Mesenchymal stem cell (in vitro differentiated cells and primary cell): ENCODE measurements at places on chromosomes 5 and 9.
A peak's percentile ranks its signal among the peaks of the same experiment; 100 is the strongest.

DNA sequence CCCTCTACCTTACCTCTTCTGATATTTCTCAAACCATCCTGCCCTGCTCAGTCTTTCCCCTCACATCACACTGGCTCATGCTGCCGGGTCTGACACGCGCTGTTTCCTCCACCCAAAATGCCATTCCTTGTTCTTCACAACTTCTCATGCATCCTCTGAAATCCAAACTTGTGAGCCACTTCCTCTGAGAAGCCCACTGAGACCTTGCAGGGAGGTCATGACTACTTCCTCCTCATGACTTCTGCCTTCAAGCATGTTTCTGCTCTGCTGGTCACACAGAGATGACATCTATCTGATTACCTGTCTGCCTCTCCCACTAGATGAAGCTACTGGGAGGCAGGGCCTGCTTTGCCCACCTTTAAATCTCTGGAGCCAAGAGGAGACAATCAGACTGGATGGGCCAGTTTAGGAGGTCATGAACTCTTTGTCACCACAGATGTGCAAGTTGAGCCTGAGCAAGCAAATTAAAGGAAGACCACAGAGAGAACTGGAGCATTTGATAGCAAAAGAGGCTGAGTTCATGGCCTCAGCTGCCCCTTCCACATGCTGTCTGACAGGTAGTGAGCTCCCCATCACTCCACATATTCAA lies 119.8 kb upstream of the TBC1D2 start:
- DNase-seq, result peak; percentile 34

DNA sequence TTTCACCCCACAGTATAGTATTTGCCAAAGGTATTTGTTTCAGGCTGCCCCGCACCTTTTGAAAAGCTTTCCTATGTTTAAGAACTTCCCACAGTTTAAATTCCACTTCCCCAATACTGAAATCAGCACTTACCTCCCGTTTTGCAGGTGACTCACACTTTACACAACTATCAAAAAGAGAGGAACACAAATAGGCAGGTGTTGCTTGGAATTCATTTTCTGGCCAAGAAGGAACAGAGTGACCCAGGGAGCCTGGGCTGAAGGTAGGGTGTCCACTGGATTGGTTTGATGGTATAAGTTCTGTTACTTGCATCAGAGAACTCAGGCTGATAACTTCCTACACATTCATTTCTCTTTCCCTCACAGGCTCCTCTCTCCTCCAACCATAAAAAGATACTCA lies 60.1 kb upstream of the SLC30A5 start:
- DNase-seq, result no peak

DNA sequence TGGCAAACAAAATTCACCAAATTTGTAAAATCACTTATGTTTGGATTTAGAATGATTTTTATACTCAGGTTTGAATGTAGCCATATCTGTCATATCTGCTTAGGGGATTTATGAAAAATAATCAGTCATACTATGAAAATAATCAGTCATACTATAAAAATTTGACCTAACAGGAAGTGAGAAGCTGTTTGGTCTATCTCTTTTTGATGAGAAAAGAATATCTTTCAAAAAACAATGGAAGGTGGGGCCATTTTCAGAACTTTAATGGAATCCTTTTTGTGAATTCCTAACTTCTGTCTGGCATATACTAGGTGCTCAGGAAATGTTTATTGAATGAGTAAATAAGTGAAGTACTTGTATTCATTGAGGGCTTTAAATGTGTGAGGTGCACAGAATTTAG lies 70.1 kb downstream of the CWC27 start:
- no peak for DNase-seq

DNA sequence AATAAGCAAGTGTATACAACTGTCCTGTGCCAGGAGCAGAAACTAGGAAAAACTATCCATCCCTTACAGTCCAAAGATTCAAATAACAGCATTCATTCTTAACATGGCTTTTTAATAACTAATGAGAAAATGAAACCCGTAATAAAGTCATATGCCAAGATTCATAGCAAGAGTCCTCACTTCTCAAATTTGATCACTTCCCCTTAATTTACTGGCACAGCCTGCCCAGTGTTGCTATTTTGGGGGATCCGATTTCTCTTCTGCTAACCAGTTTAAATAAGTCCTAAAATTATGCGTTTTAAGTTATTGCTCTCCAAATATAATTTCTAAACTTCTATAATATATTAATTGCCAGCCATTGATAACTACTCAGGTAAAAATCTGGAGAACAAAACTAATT lies 177.0 kb upstream of the PTGER4 start:
- no peak for DNase-seq

DNA sequence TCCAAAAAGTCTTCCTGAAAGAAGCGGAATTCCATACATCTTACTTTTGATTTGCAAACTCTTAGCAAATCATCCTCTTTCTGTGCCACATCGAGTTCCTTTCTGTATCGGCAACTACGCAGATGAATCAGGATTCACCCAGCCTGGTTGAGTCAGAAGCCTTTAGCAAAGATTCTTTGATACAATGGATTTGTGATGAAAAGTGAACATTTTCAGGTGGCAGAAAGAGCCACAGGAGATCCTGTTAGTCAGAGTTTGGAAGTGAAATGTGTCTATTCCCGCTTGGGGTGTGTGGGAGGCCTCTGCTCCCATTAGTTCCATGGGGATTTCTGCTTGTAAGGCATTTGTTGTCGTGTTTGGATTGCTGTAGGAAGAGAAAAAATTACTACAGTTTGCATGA lies 351.8 kb upstream of the WWC1 start:
- DNase-seq, result no peak

DNA sequence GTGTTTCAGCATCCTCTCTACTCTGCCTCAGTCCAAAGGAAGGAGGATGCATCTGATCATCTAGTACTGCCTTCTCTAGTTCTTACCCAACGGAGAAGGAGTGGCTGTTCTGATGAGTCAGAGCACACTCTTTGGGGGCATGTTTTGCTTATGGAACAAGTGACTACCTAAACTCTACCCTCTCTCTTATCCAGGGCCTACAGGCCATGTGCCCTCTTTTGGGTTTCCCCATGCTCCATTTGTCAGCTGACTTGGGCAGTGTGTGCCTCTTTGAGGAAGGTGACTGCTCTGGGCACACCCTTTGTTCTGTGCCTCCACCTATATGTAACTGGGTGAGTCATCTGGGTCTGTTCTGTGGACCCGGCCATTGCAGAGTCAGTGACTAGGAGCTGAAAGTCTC lies 89.6 kb upstream of the BNC2 start:
- DNase-seq, result peak; percentile 43

DNA sequence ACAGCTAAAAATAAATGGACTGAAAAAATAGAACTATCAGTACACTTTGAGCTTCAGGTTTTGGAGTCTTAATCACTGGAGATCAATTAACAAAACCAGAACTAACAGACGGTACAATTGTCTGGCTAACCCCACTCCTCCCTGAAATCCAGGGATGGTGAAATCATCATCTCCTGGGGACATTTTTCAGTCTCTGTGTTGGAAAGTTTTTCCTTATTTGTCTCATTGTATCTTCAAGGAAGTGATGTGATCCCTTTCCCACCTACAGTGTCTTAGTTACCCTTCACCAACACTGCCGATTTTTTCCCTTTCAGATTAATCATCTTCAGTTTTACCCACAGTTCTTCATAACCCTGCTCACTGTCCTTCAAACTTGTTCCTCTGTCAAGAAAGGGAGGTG lies 81.9 kb downstream of the MAP1B start:
- no peak for DNase-seq

DNA sequence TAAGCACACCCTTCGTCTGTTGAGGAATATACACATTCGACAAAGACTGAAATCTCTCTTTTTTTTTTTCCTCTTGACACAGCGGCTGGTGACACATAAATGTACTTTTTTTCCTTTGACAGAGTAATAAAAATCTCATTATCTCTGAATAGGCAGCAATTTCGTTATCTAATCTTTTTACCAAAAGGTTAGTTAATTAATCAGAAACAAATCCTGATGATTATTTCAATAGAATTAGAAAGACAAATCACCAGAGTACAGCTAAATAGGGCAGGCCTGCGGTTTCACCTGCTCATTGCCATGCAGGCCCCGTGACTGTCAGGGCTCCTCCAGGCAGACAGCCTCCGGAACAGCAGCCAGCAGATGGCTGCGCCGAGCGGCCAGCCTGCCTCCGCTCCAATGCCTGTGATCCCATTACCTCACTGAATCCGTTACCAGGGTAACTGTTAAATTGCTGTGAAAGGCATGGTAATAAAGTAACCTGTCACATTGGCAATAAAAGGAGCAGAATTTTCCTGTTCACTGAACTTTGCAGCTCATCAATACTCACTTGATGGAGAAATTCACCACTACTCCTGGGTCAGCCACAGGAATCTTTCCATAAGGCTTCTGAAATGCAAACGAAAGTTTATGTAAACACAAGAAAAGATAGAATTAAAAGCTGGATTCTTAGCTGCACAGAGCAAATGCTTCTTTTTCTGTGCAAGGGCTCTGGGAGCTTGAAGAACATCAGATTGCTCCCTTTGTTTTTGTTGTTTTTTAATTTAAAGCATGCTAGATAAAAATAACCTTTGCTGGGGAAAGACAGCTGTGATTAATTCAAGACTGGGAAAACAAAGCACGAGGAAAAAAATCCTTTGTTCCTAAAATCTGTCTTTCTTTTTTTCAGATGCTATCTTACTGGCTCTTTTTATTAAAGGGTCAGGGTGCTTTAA lies 666.4 kb upstream of the ZNF608 start:
- DNase-seq, result peak; percentile 96

DNA sequence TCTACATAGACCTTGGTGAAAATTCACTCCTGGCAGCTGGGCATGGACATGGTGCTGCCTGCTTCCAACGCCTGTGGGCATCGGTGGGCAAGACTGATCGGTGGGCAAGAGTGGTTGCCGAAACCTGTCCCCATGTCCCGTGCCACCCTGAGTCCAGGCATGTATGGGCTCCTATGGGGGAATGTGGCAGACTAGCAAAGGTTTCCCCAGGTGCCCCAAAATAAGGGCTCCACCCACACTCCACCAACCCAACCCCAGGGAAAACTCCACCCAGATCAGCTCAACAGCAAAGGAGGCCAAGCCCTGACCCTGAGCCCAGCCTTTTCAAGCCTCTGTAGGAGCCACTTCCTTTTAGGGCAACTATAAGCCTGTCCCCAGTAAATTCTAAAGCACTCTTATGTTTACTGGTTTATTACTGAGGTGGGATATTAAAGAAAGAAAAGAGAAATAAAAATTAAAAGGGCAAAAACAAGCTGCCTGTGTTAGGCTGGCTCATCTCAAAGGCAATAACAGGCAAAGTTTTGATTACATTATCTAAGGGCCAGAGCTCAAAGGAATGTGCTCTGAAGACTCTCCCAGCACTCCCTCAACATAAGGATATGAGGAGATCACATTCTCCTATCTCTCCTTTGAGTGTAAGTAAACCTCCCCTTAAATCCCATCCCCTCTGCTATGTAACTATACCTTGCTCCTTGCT lies 8.9 kb upstream of the SPATA31E1 start:
- DNase-seq, result peak; percentile 29
